ENCODE measurements at places on chromosomes 7 and 10.

GRCh38 chr10:74445493-74445892, 294.5 kb downstream of the ADK start:
- no peak for DNase-seq

DNA sequence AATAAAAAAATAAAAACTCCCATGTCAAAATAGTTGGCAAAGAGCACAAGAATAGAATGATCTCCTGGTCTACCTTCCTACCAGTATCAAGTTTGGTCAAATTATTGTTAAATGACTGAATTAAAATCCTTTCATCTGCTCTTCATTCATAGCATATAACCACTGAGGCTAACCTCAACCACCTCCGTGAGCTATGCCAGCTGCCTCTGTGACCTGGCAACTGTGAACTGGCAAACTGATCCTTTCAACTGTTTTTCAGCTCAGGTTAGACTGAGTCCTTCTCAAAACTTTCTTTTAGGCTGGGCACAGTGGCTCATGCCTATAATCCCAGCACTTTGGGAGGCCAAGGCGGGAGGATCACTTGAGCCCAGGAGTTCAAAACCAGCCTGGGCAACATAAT, 36.1 kb downstream of the NUDCD3 start:
- no peak for DNase-seq

GRCh38 chr7:120280743-120281142, 7.8 kb downstream of the KCND2 start:
- DNase-seq = no peak

DNA sequence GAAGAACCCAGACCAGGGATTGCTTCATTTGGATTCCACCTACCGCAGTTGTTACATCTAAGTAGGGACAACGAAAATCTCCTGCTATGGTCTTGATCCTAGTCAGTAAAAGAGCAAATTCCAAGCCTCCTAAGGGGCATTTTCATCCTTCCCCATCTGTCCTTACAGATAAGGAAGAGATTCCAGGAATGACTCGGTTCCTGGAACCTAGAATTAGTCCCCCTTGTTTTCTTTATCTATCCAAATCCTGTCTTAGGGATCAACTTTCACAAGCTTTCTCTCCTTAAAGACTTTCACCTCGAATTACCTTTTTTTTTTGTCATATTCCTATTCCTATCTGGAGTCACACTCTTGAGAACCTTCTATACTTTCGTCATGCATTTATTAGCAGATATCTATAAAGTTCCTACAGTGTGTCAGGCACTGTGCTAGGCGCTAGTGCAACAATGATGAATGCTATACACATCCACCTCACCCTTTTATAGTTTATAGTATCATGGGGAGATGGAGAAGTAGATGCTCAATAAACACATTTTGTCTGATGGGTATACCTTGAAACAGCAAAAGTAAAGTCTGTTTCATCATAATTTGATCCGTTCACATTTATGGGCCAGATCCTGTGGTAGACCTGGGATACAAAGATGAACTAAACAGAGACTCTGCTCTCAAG, 39.2 kb downstream of the LAMB4 start:
- no peak for DNase-seq

GRCh38 chr7:44079331-44080021, 2.9 kb downstream of the POLM start:
- no peak for DNase-seq

DNA sequence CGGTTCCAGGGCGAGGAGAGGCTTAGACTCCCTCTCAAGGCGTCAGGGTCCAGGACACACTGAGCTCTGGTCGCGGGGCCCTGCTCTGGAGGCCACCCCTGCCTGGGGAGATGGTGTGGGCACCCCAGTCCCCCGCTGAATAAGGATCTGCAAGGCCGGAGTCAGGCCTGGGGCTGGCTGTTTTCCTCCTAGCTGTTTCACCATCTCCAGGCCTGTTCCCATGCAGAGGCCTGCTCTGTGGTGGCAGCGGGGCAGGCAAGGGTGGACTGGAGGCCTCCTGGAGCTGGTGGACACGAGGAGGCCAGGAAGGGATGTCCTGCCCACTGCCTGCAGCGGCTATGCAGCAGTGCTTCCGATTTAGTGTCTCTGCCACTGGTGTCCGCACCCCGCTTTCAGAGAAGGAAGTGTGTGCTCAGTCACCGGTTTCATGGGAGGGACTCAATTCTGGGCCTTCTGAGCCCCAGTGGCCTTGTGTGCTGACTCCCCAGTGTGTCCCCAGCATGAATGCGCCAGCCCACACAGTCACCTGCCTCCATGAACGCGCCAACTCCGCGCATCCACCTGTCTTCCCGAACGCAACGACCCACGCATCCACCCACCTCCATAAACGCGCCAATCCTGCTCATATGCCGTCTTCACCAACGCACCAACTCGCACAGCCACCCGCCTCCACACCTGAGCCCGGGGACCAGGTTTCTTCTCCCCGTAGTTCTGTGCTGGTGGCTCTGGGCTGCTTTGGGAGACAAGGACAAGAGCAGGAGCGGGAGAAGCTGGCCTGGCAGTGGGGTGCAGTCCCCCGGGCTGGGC, 14.5 kb upstream of the GPR146 start:
- DNase-seq = no peak

GRCh38 chr10:112446055-112446854, 459 bp downstream of the ZDHHC6 start:
- DNase-seq = no peak

GRCh38 chr10:45249978-45250693, 65.3 kb downstream of the OR13A1 start:
- DNase-seq = no peak

DNA sequence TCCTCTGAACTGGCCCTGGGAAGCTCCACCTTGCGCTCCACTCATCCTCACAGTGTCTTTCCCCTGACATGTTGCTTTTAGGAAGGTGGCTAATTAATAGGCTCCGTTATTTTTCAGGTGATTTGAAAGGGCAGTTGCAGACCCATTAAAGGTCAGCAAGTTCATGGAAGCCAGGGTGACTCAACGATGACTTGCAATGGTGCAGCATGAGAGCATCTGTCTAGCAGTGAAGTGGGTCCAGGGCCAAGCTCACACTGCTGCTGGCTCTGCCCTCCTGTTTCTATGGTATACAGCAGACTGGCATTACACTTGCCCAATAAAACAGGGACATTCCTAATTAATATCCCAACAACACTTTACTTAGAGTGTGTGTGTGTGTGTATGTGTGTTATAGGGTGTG, 68.8 kb upstream of the WDR11 start:
- DNase-seq = no peak

GRCh38 chr10:3282674-3283017, 110.1 kb upstream of the PITRM1 start:
- no peak for DNase-seq

- DNase-seq = peak; percentile 19
These were observed 338.2 kb upstream of the PRKCQ start for GRCh38 chr10:6918305-6918704.

GRCh38 chr10:80075781-80076180, 2.7 kb upstream of the TMEM254 start:
- DNase-seq = no peak

- DNase-seq = no peak
These were observed 77.5 kb downstream of the FOXL3 start for GRCh38 chr7:367351-367901.

- no peak for DNase-seq
These were observed 47.8 kb downstream of the SHH start for GRCh38 chr7:155764438-155764793.

GRCh38 chr10:104393387-104393786, 39.8 kb downstream of the CFAP58 start:
- no peak for DNase-seq

DNA sequence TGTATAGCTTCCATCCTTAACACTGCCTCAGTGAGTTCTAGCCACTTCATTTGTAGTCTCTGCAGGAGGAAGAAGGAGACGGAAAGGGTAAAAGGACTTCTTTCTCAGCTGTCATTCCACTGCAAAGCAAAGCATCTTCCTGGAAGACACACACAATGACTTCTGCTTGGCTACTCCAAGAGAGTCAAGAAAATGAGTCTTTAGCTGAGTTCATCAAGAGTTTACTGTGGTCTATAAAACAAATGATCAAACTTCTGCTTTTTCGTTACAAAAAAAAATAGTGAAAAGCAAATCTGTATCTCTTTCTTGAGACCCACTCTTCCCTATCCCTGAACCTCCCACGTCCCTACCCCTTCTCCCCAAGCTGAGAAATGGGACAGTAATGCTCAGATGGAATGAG, 205.0 kb upstream of the AHR start:
- DNase-seq = no peak

GRCh38 chr7:81161451-81162075, 242.7 kb upstream of the SEMA3C start:
- no peak for DNase-seq

DNA sequence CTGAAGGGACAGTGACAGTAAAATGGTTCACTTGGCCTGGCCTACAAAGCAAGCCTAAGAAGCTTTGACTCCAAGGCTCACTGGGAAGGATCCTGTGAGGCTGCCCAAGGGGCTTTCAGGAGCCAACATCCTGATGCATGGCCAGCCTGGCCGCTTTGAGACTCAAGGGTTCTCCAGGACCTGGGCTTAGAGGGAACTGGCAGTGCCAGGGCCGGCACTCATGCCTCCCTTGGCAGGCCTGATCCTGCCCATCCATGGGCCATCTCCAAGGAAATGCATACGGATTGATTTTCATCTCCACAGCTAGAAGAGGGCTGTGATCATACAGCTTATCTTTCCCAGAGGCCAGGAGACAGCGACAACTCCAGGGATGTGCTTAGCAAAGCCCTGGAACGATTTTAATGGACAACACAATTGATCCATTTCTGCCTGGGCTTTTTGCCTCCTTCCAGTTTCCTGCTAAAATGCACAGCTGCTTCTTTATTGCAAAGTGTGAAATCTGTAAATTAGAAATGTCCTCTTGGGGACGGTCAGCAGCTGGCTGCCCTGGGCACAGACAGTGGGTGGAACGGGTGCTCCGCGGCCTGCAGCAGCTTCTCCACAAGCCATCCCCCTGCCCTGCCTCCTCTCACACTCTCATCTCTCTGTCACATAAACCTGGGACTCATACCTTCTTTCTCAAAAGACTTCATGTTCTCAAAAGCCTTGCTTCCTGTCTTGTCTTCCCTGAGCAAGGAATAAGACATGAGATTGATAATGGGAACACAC, 288.5 kb downstream of the GRID1 start:
- DNase-seq = no peak

GRCh38 chr7:28986028-28986764, 28.1 kb upstream of the TRIL start:
- DNase-seq = no peak

DNA sequence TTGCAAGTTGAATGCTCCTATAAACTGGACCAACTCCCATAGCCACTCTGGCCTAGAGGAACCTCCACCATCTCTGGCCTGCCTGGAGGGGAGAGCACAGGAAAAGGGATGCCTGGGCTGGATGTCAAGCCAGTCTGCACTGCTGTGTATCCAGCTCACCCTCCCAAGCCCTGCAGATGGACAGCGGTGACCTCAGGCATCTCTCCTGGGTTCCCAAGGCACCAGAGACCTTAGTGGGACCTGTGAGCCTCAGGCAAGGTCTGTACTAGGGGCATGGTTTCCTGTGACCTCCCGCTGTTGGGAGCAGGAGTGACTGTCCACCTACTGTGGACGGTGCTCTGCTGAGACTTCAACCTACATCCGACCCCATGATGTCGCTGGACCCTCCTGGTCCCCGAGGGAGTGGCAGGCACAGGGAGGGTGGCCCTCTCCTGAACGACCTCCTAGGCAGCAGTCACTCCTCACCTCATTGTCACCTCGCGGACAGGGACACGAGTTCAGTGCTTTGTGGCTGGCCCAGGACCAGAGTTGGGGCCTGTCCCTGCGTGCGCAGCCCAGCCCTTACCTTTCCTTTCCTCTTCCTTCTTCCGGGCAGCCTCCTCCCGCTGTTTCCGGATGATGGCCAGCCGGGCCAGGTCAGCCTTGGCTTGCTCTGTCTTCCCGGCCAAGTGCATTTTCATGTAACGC, 11.0 kb downstream of the PDAP1 start:
- no peak for DNase-seq

- no peak for DNase-seq
These were observed 240.1 kb downstream of the SFMBT2 start for GRCh38 chr10:7170626-7171322.

DNA sequence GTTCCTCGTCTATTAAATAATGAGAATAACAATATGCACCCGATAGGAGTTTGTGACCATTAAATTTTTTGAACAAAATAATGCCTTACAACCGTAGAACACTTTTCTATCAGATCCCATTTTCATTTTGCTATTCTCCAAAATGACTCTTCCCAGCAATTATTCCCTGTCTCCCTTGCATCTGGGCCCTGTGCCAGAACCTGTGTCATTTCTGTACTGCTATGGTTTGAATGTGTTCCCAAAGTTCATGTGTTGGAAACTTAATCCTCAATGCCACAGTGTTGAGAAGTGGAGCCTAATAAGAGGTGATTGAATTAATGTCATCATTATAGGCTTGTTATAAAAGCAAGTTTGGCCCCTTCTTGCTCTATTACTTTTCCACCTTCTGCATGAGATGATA, 33.2 kb upstream of the SMNDC1 start:
- DNase-seq = no peak

DNA sequence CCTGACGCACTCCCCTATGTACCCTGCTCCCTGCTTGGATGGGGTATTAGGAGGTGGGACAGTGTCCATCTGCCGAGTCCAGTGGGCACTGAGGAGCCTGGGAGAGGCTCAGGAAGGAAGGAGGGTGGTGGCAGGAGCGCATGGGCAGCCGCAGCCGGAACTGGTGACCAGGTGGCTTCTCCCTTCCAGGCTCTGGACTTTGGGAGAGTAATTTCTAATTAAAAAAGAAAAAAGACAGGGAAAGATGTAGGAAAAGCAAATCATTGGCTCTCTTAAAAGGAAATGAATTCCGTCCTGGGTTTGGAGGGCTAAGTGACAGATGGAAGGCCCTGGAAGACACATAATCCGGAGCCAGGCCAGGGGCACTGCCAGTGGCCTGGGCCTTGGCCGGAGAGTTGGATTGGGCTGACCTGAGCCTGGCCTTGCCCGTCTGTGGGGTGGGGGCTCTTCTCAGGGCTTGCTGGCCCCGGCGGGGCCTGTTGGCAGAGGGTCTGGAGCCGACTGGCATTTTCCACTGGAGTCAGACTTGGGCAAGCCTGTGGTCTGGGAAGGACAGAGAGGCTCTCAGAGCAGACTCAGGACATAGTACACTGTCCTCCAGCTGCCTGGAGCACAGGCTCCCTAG, 63.0 kb downstream of the NEURL1 start:
- no peak for DNase-seq

DNA sequence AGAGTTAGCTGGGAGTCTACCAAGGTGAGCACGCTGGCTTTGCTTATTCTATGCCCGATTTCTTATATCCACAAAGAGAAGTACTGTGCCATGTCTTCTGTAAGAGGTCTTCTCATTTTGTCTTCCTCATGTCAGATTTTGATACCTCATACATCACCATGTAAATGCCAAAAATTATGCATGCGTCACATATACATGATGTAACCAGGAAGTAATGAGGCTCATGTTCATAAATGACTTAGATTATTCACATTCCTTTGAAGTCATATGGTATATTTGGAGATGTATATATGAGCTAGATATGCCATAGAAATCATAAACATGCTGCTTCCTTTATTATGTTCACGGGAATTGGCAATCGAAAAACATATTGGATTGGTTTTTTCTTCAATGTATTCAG, 97.7 kb upstream of the CELF2 start:
- no peak for DNase-seq

GRCh38 chr7:37671876-37672275, 11.7 kb upstream of the GPR141 start:
- DNase-seq = no peak
